Amniotic epithelial cell (primary cell): ENCODE measurements at places on chromosomes 5 and 9.

DNA sequence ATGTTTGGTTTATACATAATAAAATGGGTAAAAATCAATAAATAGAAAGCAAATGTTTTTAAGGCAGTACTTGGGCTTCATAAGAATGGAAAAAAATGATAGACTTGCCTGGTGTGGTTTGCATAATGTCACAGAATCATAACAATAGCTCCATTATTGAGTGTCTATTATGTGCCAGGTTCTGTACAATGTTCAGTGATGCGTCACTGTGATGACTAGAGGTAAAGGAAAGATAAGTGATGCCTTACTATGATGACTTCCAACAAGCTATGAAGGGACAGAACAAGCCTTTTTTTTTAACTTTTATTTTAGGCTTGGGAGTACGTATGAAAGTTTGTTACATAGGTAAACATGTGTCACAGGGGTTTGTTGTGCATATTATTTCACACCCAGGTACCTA, 128.8 kb downstream of the TMC1 start:
- DNase-seq: no peak

DNA sequence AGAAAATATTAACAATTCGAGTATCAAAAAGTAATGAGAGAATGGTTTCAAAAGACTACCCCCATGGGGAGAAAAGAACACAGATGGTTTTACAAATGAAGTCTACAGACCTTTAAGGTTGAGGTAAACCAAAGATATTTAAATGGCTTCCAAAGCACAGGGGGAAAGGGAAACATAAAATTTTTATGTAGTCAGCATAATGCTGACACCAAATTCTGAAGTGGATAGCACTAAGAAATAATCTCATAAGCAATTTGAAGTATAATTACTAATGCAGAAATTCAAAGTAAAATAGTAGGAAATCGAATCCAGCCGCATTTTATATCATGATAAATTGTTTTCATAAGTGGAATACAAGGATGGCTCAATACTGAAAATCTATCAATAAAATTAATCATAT, 30.3 kb upstream of the SPATA31C2 start:
- DNase-seq: no peak

DNA sequence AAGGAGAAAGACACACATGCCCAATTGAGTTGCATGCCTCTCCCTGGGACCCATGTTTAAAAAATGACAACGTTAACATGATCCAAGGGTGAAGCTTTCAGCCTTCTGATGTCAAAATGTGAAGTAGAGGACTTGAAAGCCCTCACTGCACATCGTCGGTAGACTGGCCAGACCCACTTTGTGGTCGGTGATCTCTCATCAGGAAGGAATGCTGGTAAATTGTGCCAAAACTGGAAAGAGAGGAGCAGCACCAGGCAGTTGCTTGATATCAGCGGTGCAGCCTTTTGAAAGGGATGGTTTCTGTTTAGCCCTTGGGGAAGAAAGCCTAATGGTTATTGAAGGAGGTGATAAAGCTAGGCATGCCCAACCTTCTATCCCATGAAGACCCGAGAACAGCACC, 125.3 kb upstream of the MARCHF11 start:
- DNase-seq: no peak

DNA sequence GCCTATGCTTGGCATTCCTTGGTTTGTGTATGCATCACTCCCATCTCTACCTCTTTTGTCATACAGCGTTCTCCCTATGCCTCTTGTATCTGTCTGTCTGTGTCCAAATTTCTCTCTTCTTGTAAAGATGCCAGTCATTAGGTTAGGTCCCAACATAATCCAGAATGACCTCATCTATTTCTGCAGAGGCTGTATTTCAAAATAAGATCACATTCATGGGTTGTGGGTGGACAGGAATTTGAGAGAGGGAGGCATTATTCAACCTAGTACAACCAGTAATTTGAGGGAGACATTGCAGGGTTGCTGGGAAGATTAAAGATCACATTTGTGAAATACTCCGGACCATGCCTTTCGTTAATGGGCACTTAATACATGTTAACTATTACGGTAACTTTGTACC, 155.0 kb downstream of the MAN2A1 start:
- peak; percentile 98 for DNase-seq

DNA sequence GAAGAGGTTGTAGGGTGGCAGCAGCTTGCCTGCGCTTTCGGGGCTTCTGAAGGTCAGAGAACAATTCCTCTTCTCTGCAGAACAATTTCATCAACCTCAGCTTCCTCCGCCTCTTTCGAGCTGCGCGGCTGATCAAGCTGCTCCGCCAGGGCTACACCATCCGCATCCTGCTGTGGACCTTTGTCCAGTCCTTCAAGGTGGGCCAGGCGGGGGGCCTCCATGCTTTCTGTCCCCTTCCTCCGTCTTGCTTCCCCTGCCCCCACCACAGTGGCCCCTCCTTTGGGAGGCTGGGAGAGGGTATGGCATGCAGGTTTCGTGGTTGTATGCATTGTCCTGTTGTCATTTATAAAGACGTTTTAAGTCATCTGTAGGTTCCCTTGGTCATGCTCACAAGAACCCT, 195.8 kb downstream of the CACNA1B start:
- DNase-seq: no peak

DNA sequence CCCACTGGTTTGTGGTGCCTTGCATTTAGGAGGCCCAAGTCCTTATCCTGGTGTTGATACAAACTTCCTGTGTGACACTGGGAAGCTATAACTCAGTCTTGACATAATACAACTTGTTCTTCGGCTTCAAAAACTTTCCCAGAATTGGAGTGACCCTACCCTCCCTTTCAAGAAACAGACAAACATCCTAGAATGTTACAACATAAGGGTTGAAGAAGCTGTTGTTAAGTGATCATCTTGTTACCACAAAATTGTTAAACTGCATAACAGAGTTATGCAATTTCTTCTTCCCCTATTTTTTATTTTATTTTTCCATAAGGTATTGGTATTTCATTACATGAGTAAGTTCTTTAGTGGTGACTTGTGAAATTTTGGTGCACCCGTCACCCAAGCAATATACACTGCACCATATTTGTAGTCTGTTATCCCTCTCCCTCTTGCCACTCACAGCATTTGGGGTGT, 21.3 kb downstream of the TLR4 start:
- DNase-seq: peak; percentile 12

DNA sequence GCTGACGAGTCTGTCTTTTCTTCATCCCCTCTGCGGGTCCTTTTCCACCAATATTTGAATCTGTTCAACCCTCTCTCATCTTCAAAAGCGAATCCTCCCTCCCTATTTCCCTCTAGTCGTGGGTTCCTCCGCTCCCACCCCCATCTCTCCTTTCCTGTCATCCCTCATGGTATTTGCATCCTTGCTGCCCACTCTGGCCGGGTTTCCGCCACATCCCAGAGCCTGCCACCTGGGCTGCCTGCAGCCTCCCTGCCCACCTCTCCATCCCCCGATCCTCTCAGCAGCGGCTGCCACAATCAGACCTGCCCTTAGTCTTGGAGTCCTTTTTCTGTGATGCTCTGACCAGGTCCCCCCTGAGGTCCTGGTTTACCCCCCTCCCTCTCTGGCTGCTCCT, 44.9 kb downstream of the JADE2 start:
- no peak for DNase-seq

- DNase-seq: no peak
These were observed 7.0 kb upstream of the MAMDC2 start for GRCh38 chr9:70036641-70037040.

DNA sequence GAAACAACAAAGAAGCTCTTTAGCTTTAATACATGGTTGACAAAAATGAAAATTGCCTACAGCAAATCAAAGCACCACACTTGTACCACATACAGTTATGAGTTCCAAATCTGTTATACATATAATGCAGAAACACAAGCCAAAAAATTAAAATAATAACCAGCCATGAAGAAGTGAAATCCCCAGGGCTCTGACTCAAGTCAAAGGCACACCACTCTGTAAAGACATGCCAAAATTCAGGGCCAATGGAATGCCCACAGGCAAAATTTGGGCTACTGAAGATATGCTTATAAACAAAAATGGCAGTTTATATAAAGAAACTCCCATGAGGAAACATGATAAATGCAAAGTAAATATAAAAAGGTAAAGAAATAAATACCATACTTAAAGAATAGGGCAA, 29.0 kb downstream of the THBS4 start:
- DNase-seq: no peak

- peak; percentile 86 for DNase-seq
These were observed 875 bp downstream of the TPM2 start for GRCh38 chr9:35688558-35689541.

GRCh38 chr5:9054821-9055589, 490.9 kb downstream of the SEMA5A start:
- no peak for DNase-seq

DNA sequence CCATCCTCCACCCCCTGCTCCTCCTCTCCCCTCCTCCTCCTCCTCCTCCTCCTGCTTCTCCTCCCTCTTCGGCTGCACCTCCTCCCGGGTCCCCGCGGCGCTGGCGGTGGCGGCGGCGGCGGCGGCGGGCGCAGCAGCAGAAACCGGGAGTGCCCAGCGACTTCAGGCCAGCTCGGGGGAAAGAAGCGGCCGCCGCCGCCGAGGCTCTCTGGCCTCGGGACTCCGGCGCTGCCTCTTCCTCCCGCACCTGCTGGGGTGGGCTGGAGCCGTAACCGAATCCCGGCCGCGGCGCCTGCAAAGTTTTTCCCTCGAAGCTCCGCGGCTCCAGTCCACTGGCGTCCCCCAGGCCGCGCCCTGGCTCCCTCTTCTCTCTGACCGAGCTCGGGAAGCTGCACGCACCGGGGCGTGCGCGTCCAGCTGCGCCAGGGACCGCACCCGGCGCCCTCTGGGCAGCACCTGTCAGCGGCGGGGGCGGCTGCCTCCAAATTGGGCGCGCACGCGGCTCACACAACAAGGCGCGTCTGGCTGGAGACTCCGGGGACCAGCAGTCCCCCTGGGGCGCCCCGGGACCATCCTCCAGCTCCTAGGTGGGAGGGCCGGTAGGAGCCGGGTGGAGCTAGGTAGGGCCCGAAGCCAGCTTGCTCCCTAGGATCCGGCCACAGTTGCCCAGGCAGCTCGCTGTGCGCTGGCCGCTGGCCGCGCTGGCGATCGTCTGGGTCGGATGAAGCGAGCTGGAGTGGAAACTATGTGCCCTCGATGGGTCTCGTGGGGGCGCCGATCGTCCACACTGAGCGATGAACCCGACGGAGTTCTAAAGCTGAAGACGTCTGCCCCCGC, at the start of gene MCTP1:
Gene MCTP1, minus strand, starts transcription at position 523 of the 837 bp plus-strand sequence.
- DNase-seq: no peak

GRCh38 chr5:127922603-127923002, 161.0 kb upstream of the SLC12A2 start:
- no peak for DNase-seq

DNA sequence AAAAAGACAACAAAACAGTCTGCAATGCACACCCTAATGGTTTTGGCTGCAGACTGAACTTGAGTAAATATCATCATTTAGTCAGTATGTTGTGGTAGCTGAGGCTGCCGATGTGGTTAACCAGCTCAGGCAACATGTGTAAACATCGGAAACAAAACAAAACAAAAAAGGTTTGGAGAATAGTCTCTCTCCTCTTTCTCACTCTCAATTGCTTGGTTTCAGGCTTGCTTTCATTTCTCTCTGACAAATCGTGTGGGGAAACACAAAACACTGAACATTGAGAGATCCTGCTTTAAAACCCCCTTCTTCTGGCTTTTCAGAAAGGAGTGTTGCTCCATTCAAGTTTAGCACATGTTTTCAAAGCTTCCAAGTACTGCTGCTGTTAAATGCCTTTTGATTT, 453.3 kb downstream of the BNC2 start:
- peak; percentile 98 for DNase-seq

GRCh38 chr5:114473541-114473940, 111.7 kb downstream of the KCNN2 start:
- no peak for DNase-seq

- DNase-seq: peak; percentile 57
These were observed 1.9 kb downstream of the B4GALT7 start for GRCh38 chr5:177601577-177602457.

DNA sequence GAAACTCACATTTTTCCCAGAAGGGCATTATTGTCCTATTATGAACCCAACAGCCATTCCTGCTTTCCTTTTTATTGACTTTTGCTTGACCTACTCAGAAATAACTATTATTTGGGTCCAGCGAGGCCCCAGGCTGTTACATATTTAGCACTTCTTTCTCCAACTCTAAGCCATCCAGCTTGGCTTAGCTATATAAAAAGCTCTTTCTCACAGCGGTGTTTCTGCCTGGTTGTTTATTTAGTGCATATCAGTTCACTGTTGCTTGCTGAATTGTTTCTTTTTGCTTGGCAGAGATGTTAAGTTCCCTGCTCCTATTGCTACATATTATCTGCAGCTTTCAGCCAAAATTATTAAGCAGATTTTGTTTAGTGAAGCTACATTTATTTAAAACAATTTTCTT, 1156.8 kb upstream of the SEMA6A start:
- no peak for DNase-seq

- DNase-seq: peak; percentile 68
These were observed 14.0 kb upstream of the CREBRF start for GRCh38 chr5:173041881-173042762.

DNA sequence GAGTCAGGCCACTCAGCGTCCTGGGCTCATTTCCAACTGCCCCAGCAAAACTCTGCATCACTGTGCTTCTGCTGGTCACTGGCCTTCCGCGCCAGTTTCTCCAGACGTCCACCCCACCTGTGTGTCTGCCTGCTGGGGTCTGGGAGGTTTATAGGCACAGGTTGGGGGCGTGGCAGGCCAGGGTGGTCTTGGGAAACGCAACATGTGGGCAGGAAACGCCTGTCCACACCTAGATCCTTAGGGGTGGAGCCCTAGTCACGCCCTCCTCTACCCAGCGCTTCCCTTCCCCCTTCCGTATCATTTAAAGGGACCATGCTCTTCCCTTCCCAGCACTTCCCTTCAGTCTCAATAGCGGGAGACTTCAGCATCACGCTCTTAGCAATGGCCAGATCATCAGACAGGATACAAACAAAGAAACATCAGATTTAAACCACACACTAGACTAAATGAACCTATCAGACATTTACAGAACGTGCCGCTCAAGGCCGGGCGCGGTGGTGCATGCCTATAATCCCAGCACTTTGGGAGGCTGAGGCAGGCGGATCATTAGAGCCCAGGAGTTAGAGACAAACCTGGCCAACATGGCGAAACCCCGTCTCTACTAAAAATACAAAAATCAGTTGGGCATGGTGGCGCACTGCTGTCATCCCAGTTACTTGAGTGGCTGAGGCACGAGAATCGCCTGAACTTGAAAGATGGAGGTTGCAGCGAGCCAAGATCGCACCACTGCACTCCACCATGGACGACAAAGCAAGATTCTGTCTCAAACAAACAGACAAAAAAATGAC, 11.8 kb upstream of the BTNL9 start:
- DNase-seq: no peak

GRCh38 chr5:64939772-64940510, 171.2 kb downstream of the CWC27 start:
- peak; percentile 80 for DNase-seq

DNA sequence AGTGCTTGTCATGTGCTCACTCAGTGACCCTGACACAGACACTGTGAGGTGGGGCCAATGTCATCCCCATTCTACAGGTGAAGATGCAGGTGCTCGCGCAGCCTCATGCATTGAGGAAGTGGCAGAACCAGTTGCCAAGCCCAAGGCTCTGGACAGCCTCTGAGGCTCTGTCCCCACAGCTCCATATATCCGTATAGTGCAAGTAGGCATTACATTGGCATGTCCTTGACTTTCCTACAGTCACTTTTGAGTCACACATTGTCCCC, 58.8 kb upstream of the ANGPTL2 start:
- no peak for DNase-seq
